ENCODE measurements at places on chromosomes 6 and 20.

- DNase-seq, result no peak
These were observed 13.2 kb upstream of the ASXL1 start for GRCh38 chr20:32344835-32345506.

DNA sequence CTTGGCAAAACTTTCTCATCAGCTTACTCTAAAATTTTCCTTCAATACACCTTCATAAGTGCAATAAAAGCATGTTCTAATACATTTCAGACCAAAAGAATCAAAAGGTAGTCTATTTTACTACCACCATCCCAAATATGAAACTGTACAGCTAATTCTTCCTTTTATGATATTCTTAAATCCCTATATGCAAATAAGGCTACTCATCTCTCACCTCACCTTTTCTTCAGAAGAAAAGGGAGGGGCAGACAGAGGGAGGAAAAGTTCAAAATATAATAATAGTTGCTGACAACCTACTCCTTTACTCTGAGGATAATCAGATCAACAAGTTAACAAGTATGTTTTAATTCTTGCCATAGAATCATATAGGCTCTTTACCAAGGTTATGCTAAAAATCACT, 7.4 kb downstream of the C6orf120 start:
- DNase-seq, result no peak

- no peak for DNase-seq
These were observed 12.5 kb downstream of the ID1 start for GRCh38 chr20:31617432-31618104.

- no peak for DNase-seq
These were observed 327.3 kb upstream of the RNF24 start for GRCh38 chr20:4342609-4343008.

- DNase-seq, result no peak
These were observed 30.9 kb upstream of the ALDH8A1 start for GRCh38 chr6:134980846-134981245.

DNA sequence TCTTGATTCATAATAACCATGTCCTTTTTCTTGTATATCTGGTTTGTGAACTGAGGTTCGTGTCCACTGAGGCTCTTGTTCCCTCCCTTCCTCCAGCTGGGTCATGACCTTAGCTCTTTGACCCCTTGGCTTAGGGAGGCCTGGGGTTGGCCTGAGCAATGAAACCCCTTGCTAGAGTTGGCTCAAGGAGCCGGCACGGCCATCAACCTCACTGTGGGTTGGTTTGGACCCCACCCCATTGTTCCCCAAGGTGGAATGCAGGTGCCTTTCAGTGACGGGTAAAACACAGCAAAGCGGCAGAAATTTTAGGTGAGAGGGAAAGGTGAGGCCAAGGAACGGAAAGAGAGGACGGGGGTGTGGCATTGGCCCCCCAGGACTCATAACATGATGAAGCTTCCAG, 44.5 kb upstream of the PHACTR3 start:
- no peak for DNase-seq

DNA sequence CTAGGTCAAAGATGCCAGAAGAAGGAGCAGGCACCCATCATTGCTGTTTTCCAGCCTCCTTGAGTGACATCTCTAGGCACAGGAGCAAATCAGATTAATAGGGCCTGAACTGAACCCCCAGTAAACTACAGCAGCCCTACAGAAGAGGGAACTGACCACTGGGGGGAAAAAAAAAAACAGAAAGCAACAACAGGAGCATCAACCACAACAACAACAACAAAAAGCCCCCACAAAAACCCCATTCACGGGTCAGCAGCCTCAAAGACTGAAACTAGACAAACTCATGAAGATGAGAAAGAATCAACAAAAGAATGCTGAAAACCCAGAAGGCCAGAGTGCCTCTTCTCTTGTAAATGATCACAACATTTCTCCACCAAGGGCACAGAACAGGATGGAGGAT, 537.4 kb upstream of the BTBD3 start:
- DNase-seq, result no peak

DNA sequence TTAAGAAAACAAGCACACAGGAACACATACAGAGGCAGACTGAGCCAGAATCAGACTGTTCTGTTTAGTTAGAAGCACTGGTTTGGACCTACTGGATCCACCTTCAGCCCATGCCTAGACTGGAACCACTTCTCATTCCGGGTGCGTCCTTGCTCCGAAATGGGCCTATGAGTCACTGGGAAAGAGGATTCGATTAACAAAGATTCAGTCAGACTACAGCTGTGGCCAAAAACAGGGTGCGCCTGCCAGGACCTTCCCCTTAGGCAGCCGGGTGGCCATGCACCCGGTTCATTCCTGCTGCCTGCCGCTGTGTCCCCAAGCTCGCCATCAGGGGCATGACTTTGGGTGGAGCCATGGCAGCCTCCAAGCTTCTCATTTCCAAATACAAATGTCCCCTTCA, 14.5 kb upstream of the KCNK5 start:
- no peak for DNase-seq

DNA sequence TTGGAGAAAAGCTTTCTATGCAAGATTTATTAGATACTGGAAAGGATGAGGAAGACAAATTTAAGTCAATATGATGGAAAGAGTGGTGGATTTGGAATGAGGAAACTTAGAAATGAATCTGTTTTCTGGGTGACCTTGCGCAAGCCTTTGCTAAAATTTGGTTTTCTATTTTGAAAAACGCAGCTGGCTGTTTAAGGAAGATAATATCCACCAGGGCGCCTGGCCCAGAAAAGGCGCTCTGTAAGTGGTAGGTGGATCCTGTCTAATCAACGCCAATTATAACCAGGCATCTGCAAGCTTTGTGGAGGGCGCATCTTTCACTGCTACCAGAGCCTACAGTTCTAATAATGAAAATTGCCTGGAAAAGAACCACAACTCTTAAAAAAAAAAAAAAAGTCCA, 398 bp upstream of the SPATS1 start:
- DNase-seq, result no peak

DNA sequence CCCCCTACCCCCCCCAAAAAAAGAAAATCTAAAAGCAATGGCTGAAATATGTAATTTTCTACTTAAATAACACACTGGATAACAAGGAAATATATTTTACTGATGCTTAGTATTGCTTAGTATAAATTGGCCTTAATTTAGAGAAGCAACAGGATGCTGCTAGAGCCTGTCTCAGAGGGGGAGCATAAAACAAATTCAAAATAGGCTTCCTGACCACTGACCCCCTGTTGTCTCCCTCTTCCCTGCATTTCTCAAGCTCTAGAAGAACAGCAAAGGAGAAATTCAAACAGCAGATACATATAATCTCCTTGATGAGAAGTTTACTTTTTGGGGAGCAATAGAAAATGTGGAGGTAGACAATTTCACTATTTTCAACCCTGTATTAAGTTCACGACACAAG, 631.1 kb upstream of the GJE1 start:
- DNase-seq, result no peak

DNA sequence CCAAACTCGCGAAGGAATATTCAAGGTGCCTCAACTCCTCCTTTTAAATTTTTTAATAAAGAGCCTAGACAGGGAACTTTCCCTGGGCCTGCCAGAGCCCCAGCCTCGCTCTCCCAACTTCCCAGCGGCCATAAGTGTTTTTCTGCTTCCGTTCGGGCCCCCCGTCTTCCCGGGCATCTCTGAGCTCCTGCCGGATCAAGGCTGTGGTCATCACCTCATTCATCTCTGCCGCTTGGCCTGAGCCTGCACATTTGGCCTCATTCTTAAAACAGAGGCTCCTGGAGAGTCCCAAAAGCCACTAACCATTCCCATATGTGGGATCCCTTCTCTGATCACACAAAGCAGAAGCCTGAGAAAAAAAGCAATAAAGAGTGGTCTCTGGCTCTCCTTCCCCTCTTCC, 969.1 kb upstream of the DEFB115 start:
- no peak for DNase-seq

- no peak for DNase-seq
These were observed 756 bp downstream of the MOXD1 start for GRCh38 chr6:132400555-132400882.

DNA sequence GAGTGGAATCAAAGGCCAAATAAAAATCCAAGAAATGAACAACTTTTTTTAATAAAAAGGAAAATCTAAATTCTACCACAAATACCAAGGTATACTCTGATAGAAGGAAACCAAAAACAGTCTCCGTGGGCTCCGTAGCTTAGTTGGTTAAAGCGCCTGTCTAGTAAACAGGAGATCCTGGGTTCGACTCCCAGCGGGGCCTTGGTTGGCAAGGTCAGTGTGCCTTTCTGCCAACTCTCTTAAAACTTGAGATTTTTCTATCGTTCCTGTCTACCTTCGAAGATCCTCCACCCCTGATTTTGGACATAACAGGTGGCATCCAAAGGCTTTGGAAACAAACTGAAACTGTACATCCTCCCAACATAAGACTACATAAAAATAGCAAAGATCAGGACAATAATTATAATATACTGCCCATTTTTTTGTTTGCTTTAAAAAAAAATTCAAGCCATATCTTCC, 197.9 kb downstream of the TRIM27 start:
- DNase-seq, result no peak

DNA sequence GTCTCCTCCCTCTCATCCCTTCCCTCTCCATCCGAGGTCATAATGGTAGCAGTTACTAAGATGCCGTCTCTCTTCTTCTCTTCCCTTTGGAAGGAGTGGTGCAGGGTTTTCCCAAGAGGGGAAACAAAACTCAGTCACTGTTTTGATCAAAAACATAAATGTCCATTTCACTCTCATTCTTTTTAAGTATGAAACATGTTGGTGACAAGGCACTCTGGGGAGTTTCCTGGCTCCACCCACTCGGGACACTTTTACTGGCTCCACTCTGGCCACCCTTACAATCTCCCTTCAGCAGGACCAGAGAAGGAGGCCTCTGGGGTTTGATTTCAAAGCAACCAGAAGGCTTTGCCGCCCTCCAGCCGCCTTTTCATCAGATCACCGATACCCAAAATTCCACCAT, 57.0 kb downstream of the FGD2 start:
- DNase-seq, result no peak

DNA sequence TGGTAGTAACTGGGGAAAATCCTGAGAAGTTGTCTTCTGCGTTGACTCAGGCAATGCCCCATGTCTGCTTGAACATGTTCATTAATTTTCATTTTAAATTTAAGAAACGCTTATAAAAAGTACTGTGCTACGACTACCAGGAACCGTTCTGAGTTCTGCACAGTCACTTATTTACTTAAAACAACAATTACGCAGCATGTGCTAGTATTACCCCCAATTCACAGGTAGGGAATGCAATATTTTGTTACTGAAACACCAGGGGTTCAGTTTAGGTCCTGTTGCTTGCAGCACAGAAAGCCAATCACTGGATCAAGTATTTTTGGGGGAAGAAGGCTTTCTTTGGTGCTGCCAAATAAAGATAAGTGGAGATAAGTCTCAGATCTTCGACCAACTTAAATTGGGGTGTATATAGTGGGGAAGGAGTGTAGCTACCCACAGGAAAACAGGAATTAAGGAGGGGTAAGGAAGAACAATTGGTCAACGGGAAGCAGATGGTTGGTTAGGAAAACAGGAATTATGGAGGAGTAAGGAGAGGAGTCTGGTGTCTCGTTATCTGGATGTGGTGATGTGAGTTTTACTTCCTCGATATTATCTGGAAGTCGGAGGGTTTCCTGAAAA, 5.2 kb upstream of the LRP11 start:
- DNase-seq, result no peak

DNA sequence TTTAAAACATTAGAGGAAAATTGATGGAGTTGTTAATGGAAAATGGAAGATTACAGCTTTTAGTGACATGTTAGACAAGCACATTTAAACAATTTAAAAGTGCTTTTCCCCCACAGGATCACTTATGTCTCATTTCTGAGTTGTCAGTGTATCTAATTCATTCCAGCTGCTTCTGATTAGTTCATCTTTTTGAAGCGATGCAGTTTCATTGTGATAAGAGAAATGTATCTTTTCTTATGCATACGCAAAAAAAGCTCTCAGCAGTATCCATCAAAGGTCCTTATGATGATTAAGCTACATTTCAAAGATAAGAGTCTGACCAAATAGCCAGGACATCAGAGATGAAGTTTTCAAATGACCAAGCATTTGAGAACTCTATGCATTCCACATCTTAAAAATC, 572.6 kb upstream of the SYNCRIP start:
- no peak for DNase-seq

GRCh38 chr20:2688041-2688591, 4.5 kb upstream of the EBF4 start:
- DNase-seq, result peak; percentile 76

- DNase-seq, result no peak
These were observed 346.5 kb upstream of the PLCB4 start for GRCh38 chr20:8722277-8722928.
